ENCODE measurements at places on chromosomes 12 and 14. TPM values are rescaled to one million over a fixed set of nuclear protein-coding genes. Genes with fewer than 3 reads are reported as not detected.

PPFIA2 gene
- not detected for total RNA-seq

LTB4R2 gene
- total RNA-seq = 1.2 TPM

DLGAP5 gene
- 18.1 TPM for total RNA-seq

IFT81 gene
- total RNA-seq = 11.7 TPM

CLEC7A gene
- under 0.01 TPM for total RNA-seq

VEZT gene
- total RNA-seq = 45.6 TPM

RBP5 gene
- not detected for total RNA-seq

E2F7 gene
- total RNA-seq = 10.3 TPM

IFI27 gene
- not detected for total RNA-seq

OR4K5 gene
- total RNA-seq = not detected

TCP11L2 gene
- total RNA-seq = 25.3 TPM

OR4K13 gene
- total RNA-seq = not detected

KSR2 gene
- total RNA-seq = not detected

CHGA gene
- not detected for total RNA-seq

IL23A gene
- 0.56 TPM for total RNA-seq

CCDC88C gene
- 0.72 TPM for total RNA-seq

ADAMTS20 gene
- total RNA-seq = 0.24 TPM

ACOT4 gene
- 0.88 TPM for total RNA-seq

SPATS2 gene
- 33.1 TPM for total RNA-seq

CCDC38 gene
- not detected for total RNA-seq

GPR162 gene
- 2.1 TPM for total RNA-seq

KIF26A gene
- 1.2 TPM for total RNA-seq

CS gene
- 109 TPM for total RNA-seq

GALNT9 gene
- total RNA-seq = 0.13 TPM

STON2 gene
- 1.9 TPM for total RNA-seq

HOXC5 gene
- 0.39 TPM for total RNA-seq

TESPA1 gene
- not detected for total RNA-seq

IGFBP6 gene
- 162 TPM for total RNA-seq

HNF1A gene
- not detected for total RNA-seq

ARHGEF25 gene
- total RNA-seq = 22.4 TPM

HOXC6 gene
- total RNA-seq = 0.52 TPM

RERGL gene
- total RNA-seq = not detected

SETD1B gene
- 3.9 TPM for total RNA-seq

CRACR2A gene
- 4.5 TPM for total RNA-seq

TAS2R30 gene
- total RNA-seq = 0.78 TPM

GPX2 gene
- total RNA-seq = not detected

KRT8 gene
- 32.7 TPM for total RNA-seq

SLCO1A2 gene
- total RNA-seq = not detected

MYO1H gene
- not detected for total RNA-seq

AQP6 gene
- not detected for total RNA-seq

PRKCH gene
- total RNA-seq = 5.8 TPM

BEGAIN gene
- 0.08 TPM for total RNA-seq

GPHN gene
- 13.4 TPM for total RNA-seq

WIF1 gene
- total RNA-seq = not detected
